ENCODE measurements at places on chromosomes 12 and 14. TPM values are rescaled to one million over a fixed set of nuclear protein-coding genes. Genes with fewer than 3 reads are reported as not detected.

OR4N5 gene
- not detected for polyA plus RNA-seq

TTC7B gene
- polyA plus RNA-seq, result 46.4 TPM

AHNAK2 gene
- polyA plus RNA-seq, result 2.2 TPM

NAA30 gene
- 33.8 TPM for polyA plus RNA-seq

DPPA3 gene
- 0.17 TPM for polyA plus RNA-seq

SMOC1 gene
- polyA plus RNA-seq, result 1.7 TPM

NAB2 gene
- 40.8 TPM for polyA plus RNA-seq

SLCO1A2 gene
- polyA plus RNA-seq, result 0.32 TPM

Measured in left kidney (tissue), 8 donors.